ENCODE measurements at places on chromosomes 2 and 18.

DNA sequence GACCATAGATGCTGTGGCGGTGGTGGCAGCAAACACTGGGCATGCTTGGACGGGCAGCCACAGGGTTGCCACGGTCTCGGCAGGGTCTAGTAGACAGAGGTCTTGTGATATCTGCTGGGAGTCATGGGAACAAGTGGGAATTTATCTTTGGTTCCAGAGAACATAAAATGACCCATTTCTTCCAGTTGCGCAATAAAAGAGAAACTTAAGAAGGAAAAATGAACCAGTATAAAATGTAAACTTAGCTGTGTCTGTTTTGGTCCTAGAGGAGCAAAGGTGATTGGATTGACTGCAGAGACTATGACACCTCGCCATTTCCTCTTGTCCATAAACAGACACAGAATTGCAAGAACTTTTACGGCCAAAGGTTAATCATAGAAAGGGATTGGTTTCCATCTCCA lies 132.6 kb upstream of the RBBP8 start:
- no peak for DNase-seq

DNA sequence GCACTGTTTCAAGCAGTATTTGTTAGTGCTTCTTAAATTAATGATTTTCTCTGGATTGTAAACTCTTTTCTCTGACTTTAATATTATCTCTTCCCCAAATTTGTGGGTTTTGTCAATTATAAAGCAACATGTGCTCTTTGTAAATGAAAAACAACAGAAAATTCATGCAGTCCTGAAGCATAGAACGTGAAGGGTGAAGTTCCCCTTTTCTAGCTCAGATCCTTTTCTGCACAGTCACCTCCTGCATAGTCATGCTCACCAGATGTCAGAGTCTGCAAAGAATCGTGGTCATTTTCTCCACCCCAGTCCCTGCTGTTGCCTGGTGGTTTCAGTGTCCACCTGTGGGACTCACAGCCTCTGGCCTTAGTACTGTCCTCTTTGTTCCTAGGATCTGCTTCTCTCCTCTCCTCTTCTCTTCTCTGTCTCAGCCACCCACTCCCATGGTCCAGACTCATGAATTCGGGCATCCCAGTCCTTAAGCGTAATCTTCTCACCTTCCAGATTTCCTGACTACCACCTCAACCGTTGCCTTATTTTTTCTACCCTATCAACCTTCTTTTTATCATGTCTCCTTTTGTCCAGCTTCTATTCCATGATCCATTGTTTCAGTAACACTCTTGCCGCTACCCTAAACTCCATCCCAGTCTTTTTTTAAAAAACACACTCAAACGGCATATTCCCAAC lies 229.1 kb downstream of the RTP5 start:
- no peak for DNase-seq

DNA sequence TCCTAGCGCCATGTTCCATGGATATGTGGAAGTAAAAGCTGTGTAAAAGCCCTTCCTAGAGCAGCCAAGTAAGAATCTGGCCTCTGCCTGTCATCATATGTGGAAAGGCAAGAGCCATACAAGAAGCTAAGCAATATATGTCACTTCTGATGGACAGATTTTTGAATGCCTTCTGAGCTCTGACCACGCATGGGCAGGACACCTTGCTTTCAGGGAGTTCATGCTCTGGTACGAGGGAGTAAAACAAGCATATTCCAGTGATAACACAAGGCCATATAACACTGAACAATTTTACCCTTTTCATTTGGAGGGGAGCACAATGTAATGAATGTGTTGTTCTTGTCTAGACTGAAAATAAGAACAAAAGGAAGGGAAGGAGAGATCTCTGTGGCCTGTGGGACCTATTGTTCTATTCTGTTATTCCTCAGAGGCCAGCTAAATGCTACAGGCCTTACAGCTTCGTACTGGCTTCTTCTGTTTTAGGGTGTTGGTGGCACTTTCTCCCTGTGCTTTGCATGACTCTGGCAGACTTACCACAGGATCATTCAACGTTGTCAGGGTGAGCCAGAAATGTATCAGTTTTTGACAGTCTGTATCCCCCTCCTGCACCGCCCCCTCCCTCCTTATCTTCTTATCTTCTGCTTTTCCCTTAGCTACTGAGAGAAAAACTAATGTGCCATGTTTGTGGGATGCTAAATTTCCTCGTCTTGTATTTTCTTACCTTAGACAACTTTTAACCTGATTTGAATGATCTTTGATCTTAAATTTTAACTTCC lies 99.5 kb downstream of the MAP4K4 start:
- DNase-seq: no peak

GRCh38 chr2:59690849-59691248 lies 862.6 kb downstream of the BCL11A start:
- no peak for DNase-seq

GRCh38 chr2:200406379-200406778 lies 99.9 kb downstream of the SPATS2L start:
- DNase-seq: no peak

DNA sequence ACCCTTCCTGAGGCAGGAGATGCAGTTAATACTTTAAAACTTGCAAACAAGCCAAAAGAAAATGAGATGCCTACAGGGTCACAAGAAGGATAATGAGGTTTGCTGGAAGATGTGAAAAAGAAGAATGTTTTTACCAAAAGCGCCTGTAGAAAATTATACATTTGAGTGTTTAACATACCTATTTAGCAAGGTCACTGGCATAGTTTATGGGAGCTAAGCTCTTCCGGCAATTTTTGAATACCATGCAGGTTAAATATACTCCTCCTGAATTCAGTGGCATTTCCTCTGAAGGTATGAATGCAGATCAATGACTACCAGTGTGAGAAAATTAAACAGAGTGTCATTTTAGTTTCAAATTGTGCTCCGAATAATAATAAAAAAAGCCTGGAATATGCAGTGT lies 21.2 kb upstream of the MAP3K20 start:
- DNase-seq: no peak

- no peak for DNase-seq
These were observed 399.0 kb upstream of the HNRNPA3 start for GRCh38 chr2:176813621-176814049.

- no peak for DNase-seq
These were observed 84.9 kb upstream of the HPCAL1 start for GRCh38 chr2:10217489-10218435.

DNA sequence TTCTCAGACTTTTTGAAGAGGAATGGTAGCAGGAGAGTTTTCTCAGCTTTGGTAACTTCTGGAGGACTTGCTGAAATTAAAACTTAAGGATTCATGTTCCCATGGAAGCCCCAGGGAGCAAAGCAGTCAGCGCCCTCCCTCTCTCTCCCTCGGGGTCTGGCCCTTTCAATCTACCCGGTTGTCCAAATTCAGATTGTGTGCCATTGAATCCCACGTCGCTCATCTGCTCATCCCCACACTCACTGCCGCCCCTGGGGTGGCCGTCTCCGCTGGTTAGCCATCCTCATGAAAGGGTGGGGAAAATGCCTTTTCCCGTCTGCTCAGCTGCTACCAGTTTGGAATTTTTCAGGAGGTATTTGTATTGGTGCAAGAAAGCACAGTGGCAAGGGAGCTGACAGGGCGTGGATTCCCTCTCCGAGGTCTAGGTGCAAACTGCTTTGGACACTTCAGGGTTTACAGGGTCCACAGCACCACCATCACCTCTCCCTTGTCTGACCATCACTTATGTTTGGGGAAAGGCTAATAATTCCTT lies 27.1 kb downstream of the MCFD2 start:
- DNase-seq: no peak

- DNase-seq: no peak
These were observed 176.9 kb upstream of the SLC39A10 start for GRCh38 chr2:195480121-195480520.

DNA sequence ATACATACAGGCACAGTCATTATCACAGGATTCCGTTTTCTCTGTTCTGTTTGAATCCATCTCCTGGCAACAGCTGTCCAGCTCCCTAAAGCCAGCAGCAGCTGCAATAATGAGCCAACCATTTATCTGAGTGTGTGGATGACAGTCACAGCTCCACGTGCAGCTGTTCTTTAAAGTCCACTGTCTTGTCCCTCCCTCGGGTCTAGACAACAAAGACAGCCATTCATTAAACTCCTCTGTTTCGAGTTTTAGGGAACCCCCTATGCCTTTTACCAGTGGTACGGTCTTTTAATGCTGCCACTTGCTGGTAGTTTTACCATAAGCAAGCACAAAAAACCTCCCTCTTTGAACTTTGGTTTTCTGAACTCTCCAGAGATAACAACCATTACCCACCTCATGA lies 16.0 kb upstream of the MSGN1 start:
- DNase-seq: no peak

- no peak for DNase-seq
These were observed 446.2 kb upstream of the SLC14A2 start for GRCh38 chr18:45168866-45169600.

GRCh38 chr18:11993264-11993916 lies 12.1 kb downstream of the IMPA2 start:
- no peak for DNase-seq

DNA sequence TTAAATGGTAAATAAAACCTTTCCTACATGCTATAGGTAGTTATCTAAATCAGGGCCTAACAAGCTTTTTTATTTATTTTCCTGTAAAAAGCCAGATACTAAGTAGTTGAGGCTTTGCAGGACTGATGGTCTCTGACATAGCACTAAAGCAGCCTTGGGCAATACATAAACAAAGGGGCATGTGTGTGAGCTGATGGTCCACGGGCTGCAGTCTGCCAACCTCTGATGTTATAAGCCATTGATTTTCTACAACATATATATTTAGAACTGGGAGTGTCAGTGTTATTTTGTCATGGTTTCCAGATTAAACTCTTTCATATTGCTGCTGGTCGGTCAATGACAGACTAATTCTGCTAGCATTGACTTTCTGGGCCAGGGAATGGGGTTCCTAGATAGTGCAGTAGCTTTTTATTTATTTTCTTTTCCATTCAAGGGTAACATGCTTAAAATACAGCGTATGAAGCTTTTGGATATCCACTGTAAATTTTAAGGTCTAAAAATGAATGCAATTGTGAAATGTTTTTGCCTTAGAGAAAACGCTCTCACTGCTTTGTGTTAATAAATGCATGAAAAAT lies 134.0 kb downstream of the NEDD4L start:
- DNase-seq: no peak

Data from NCI-H1092 treated with DMSO at 0.1 percent for 48 hours (cell line).